ENCODE measurements at places on chromosomes 16 and 17.
A peak's percentile ranks its signal among the peaks of the same experiment; 100 is the strongest.

DNA sequence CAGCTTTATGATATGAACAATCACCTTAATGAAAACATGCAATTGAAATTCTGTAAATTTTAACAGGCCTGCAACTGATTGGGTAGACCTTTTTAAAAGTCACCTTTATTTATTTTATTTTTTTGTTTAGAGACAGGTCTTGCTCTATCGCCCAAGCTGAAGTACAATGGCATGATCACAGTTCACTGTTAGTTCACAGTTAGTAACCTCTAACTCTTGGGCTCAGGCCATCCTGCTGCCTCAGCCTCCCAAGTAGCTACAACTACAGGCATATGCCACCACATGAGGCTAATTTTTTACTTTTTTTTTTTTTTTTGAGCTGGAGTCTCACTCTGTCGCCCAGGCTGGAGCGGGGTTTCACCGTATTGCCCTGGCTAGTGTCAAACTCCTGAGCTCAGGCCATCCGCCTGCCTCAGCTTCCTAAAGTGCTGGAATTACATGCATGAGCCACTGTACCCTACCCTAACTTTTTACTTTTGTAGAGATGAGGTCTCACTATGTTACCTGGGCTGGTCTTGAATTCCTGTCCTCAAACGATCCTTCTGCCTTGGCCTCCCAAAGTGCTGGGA lies 28.0 kb downstream of the AP1G1 start:
- no peak for DNase-seq

DNA sequence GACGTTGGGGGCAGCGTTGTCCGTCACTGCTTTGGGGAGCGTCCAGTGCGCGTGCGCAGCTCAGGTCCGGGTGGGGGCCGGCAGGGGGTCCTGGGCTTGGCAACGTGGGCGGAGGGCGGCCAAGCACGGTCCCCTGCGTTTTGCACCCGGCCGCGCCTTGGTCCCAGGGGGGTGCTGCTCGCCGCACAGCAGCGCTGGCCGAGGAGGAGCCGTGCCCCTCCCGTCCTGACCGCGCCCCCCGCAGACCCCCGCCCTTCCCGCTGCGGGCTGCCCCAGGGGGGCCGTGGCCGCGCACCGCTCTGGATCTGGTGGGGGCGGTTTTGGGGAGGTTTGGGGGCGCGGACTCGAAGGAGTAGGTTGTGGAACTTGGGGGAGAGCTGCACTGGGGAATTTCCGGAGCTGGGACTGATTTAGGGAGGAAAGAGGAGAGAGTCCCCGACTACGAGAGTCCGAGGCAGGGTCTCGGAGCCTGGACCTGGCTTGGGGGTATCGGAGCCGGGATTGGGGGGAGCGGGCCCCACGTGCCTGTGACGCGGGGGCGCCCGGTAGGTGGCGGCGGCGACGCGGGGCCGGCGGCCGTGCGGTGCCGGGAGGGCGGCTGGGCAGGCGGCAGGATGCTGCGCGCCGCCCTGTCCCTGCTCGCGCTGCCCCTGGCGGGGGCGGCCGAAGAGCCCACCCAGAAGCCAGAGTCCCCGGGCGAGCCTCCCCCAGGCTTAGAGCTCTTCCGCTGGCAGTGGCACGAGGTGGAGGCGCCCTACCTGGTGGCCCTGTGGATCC lies at the start of gene SLC9A5:
SLC9A5 (plus strand) TSS at position 579 of the 777 bp plus-strand sequence; CDS start at position 615, 36 bp downstream.
- peak; percentile 59 for DNase-seq

- DNase-seq, result no peak
Measured at GRCh38 chr17:75813081-75814020, 28.7 kb downstream of the UNK start.

DNA sequence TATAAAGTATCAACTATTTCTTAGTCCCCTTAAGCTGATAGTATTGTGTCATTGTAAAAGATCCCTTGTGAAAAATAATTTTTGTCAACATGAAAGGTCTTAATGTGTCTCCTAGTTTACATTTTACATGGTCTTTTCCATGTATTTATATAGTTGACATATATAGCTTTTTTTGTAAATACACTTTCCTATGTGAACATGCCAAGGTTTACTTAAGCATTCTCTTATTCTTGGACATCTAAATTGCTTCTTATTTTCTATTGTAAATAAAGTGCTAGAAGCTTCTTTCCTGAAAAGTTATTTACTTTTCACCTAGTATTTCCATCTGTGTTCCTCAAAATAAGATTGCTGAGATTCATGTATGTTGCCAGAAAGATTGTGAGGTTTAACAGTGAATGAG lies 29.3 kb downstream of the TENT4B start:
- no peak for DNase-seq

DNA sequence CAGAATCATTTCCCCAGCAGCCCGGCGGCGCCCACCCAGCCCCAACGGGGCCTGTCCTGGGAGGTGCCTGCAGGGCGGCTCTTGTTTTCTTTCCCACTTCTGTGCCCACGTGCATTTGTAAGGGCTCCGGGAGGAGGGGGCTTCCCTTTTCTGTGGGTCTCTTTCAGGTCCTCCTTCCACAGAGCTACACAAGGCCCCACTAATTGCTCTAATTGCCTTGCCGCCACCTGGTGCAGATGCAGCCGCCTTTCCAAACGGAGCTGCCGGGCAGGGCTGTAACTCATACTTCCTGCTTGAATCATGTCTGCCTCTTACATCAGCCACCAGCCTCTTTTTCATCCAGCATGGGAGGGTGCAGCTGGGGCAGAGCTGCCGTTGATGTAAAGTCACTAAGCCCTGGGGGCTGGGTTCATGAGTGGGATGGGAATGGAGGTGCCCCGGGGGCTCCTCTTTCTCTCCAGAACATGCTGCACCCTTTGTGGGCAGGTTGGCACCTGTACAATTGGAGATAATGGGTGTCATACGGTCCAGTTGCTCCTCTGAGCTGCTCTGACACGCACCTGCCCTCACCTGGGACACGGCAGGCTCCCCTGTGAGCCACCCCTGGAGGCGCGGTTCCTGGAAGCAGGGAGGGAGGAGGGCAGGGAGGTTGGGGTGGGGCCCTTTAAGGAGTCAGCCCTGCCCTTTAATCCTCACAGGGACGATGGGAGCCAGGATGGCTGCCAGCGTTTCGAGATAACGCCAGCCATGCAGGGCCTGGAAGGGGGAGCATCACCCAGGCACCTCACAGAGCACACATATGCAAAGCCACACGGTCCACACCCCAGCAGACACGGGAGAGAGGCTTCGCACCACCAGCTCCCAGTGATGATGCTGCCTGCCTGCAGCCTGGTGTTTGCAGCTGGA lies 41.1 kb upstream of the KLHDC4 start:
- DNase-seq, result no peak

DNA sequence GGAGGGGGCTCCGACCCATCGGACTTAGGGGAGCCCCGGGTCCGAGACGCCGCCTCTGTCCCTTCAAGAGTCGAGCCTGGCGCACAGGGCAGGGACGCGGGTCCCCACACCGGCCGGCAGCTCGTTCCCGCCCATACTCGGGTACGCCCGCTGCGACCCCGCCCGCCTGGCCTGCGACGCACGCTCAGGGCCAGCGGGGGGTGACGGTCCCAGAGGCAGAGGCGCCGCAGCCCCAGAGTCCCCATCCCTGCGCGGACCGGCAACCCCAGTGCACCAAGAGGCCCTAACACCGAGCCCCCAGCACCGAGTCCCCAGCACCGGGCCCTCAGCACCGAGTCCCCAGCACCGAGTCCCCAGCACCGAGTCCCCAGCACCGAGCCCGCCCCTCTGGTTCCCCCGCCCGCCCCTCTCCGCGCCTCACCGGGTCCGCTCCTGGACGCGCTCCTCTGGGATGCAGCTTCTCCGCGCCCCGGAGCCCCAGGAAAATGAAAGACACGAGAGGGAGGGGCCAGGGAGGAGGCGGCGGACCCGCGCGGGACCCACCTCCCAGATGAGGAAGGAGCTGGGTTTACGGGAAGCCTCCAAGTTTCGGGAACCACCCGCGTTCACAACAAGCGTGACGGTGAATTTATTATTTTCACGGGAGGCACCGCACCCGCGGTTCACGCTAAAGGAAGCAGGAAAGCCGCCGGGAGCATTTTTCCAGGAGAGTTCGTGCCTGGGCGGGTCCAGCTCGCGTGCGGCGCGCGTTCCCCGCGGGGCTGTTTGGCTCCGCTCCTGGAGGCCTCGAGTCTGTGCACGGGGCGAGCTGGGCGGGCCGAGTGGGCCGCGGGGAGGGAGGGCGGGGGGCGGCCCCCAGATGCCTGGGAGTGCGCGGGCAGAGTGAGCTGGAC lies at the start of gene SECTM1:
SECTM1 (minus strand) TSS at position 488 of the 893 bp plus-strand sequence. CDS start 6,526 bp downstream, outside the sequence.
- no peak for DNase-seq

DNA sequence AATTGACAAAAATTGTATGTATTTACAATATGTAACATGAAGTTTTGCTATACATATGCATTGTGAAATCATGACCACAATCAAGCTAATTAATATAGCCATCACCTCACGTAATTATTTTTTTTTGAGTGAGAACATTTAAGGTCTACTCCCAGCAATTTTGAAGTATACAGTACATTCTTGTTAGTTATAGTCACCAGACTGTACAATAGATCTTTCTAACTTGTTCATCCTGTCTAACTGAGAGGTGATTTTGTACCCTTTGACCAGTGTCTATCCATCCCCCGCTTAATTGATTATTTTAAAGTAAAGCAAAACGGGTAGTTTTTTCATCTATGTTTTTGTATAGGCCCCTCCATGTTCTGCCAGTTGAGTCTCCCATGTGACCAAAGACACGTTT lies 30.3 kb downstream of the NTN1 start:
- DNase-seq, result no peak

- DNase-seq, result no peak
Measured at GRCh38 chr17:44916781-44917241, 1.5 kb upstream of the GFAP start.

DNA sequence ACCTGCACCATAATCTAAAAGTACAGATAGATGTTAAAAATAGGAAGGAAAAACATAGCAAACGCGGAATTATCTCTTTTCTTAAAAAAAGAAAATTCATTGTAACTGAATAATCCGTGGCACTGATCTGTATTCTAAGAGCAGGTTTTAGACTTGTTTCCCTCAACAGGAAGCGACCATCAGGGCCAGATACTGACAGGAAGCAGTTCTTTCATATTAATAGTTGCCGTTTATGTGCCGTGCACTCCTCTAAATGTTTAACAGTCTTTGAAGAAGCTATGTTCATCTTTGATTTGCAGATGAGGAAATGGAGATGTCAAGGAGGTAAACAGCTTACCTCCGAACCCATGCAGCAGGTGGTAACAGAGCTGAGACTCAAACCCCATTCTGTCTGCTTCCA lies 23.6 kb downstream of the DYNLRB2 start:
- DNase-seq, result no peak

DNA sequence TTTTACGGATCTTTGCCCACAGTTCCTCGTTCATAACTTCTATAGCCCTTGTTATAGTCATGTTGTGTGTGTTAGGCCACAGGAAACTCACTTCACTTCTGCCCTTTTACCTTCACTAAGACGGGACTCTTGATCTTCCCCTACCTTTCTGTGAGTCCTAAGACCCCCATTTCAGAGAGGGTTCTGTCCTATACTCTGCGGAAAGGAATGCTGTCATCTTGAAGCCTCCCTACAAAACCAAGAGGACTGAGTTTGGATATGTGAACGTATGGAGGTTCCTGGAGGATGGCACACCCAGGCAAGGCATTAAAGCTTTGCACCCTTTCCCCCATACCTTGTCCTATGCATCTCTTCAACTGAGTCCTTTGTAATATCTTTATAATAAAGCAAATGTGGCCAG lies 3.7 kb downstream of the UBB start:
- DNase-seq, result no peak

- DNase-seq, result no peak
Measured at GRCh38 chr16:89367538-89367915, 122.8 kb downstream of the ANKRD11 start.

GRCh38 chr17:48997827-48998586 lies 822 bp downstream of the IGF2BP1 start:
- DNase-seq, result no peak

DNA sequence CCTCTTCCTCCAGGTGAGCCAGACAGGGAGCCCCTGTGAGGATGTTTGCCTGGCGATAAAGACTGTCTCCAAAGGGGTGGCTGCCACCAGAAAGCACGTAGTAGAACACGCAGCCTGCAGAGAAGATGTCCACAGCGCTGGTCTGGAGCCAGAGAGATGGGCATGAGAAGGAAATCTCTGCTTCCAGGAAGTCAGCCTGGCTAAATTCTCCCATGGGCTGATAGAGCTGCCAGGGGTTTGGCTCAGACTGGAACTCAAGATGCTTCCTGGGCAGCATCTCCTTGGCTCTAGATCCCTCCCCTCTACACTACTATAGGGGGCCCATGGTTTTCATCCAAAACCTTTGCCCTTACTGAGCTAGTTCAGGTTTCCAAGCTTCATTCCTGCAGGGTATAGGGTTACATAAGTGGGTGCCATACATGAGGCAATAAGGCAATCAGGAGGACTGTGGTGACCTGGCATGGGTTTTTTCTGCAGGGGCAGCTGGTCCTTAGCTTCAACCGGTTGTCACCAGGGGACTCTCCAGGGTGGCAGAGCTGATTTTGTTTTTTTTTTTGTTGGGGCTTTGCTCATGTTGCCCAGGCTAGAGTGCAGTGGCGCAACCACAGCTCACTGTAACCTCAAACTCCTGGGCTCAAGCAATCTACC lies 13.6 kb downstream of the PLK1 start:
- DNase-seq, result no peak

- DNase-seq, result no peak
Measured at GRCh38 chr17:38600416-38600815, 5.3 kb downstream of the SRCIN1 start.

DNA sequence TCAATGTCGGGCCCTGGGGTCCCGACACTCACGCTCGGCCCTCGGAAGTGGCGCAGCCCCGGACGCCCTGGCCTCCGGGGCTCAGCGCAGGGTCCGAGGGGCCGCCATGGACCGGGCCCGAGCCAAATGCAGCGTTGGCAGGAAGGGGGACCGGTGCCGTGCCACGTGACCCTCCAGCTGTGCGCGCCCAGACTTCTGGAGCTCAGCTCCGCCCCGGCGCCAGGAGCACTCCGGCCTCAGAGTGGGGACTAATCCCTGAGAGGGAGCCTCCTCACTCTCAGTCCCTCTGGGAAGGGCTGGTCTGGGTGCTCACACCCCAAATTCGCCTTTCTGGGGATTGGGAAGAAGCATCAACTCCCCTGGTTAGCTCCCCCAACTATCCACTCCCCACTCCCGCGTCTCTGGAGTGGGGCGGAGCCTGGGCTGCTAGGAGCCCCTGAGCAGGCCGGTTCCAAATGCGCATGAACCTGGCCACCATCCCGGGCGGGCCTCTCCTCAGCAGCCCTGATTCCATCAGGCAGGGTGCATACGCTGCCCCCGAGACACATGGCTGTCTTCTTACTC lies at the start of gene B3GNT9:
B3GNT9 (minus strand) TSS at position 166 of the 564 bp plus-strand sequence. CDS start 513 bp downstream, outside the sequence.
- peak; percentile 85 for DNase-seq

DNA sequence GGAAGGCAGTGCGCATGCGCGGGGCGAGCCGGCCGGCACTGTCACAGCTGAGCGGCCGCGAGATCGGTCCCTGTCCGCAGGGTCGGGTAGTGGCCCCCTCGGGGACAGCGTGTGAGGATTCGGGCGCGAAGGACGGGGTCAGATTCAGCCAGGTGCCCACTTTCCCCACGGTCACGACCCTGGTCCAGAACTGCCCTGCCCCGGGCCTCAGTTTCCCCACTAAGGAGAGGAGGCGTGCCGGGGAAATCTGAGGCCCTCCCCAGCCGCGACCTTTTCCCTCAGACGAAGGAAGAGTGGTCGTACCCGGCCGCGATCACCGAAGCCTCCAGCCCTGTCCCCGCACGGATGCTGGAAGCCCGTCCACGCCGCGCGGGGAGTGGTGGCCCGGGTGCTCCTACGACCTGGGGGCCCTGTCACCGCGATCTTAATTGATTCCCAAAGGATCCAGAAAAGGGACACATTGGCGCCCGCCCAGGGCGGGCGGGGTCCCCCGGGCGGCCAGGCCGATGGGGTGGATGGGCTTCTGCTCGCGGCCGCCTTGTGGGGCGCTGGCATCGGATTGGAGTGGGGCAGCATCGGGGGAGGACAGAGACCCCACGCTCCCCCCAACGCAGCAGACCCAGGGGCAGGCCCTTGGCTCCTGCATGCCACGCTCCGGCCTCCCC lies 57.7 kb downstream of the SRL start:
- DNase-seq, result no peak
